ENCODE measurements at places on chromosomes 12 and 14.
A peak's percentile ranks its signal among the peaks of the same experiment; 100 is the strongest.

DNA sequence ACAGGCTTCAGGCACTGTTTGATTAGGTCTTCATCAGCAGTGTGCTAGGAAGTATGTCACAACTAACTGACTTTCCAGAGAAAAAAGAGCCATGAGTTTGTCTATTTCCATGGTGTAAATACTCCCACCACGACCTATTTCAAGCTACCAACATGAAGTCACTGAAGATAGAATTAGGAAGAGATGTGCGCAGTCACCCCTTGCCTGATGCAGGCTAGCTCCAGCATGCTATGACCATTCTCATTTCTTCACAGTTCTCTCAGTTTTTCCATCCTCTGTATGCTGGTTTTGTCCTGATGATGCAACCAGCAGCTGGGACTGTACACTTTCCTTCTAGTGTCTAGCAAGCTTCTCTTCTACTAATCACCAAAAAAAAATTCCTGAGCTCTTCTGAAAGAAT lies 191.6 kb upstream of the NUDT4 start:
- DNase-seq: no peak
- no peaks in the 10 kb centered on the region for H3K4me1 ChIP-seq
- no peak overlapping the region for H3K4me3 ChIP-seq
- H3K27ac ChIP-seq: no peak overlapping the region

DNA sequence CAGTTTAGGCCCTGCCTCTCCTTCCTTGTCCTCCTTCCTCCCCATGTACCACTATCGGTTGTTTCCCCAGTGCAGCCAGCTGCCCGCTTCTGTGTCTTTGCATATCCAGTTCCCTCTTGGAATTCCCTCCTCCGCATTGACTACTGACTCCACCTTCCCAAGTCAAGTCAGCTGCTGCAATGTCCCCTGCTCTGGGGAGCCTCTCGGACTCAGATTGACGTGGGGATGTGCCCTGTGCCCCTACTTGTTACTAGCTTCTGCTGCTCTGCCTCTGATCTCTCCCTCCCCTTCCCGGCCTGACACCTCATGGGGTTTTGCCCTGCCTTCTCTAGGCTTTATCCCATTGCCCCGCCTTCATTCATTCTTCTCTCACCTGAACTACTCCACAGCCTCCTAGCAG lies 2.1 kb upstream of the CD9 start:
- no peaks in the 10 kb centered on the region for H3K36me3 ChIP-seq
- H3K4me3 ChIP-seq: no peak overlapping the region
- no peak overlapping the region for H3K27ac ChIP-seq

DNA sequence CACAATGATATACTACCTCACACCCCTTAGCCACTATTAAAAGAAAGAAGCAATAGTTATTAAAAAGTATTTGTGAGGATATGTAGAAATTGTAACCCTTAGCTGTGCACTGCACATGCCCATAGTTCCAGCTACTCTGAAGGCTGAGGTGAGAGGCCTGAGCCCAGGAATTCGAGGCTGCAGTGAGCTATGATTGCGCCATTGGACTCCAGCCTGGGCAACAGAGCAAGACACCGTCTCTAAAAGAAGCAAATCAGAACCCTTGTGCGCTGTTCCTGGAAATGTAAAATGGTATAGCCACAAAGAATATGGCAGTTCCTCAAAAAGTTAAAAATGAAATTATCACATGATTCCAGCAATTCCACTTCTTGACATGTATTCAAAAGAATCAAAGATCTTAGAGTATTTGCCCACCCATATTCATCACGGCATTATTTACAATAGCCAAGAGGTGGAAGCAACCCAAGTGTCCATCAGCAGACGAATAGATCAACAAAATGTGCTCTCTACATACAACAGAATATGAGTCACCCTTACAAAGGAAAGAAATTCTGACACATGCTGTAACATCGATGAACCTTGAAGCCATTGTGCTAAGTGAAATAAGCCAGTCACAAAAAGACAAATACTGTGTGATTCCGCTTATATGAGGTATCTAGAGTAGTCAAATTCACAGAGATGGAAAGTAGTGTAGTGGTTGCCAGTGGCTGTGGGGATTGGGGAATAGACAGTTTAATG lies 23.7 kb upstream of the YLPM1 start:
- H3K4me3 ChIP-seq: no peak overlapping the region
- H3K4me1 ChIP-seq: no peaks in the 10 kb centered on the region
- H3K27ac ChIP-seq: no peak overlapping the region
- H3K36me3 ChIP-seq: peaks cover 14% of the 10 kb centered on the region
- no peaks in the 10 kb centered on the region for H3K27me3 ChIP-seq
- DNase-seq: no peak

GRCh38 chr14:60161196-60162107 lies 3.7 kb downstream of the DHRS7 start:
- peaks cover 10% of the 10 kb centered on the region for H3K27me3 ChIP-seq
- no peak for DNase-seq
- H3K36me3 ChIP-seq: peaks cover 4% of the 10 kb centered on the region
- no peak overlapping the region for H3K27ac ChIP-seq
- peaks cover 13% of the 10 kb centered on the region for H3K4me1 ChIP-seq

DNA sequence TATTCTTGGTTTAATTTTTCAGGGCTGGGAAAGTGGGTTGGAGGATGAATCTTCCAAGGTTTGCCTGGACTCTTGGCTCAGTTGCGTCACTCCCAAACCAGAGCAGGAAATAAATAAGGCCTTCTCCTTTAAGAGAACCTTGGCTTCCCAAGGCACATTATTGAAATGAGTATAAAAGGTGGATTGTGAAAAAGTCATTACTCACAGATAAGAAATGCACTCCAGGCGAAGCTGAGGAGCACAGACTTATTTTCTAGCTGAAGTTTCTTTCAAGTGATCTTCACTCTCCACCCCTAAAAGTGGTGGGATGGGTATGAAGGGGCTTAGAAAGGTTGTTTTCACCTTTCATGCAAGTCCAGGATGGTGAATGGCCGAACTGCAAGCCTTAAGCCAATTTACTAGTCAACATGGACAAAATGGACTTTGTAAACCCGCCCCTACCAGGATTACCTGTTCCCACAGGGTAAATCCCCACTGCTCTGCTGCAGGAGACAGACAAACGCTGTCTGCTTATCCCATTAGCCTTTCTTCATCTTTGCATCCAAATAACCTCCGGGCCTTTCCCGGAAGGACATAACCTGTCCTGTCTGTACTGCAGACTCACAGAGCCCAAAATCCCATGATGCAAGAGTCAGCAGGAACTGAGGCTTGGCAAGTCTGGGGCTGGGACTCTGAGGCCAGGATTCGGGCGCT lies 207.6 kb downstream of the BCL11B start:
- H3K27ac ChIP-seq: no peak overlapping the region
- H3K4me3 ChIP-seq: no peak overlapping the region
- H3K36me3 ChIP-seq: no peaks in the 10 kb centered on the region
- DNase-seq: no peak

DNA sequence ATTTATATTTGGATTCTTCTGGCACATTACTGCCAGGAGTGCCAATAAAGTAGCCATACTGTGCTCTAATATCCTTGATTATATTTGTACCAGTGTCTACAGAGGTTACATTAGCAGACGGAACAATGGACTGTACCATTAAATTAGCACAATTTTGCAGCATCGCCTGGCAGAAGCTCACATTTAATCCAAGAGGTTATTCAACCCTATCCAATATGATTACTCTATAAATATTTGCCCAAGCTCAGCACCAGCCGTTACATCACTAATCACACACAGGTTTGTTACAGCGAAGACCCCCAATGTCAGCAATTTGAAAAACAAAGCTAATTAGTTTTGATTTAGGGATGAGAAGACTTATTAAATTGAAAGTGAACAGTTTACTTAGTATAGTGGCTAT lies 16.9 kb upstream of the MGST1 start:
- H3K27ac ChIP-seq: no peak overlapping the region
- no peak for DNase-seq
- no peaks in the 10 kb centered on the region for H3K27me3 ChIP-seq
- no peaks in the 10 kb centered on the region for H3K4me1 ChIP-seq

- H3K4me3 ChIP-seq: no peak overlapping the region
- H3K27me3 ChIP-seq: no peaks in the 10 kb centered on the region
- H3K4me1 ChIP-seq: no peaks in the 10 kb centered on the region
- DNase-seq: no peak
These were observed 67.9 kb upstream of the ZFP36L1 start for GRCh38 chr14:68860771-68861170.

- DNase-seq: no peak
- peak overlapping the region; percentile 19 for H3K27ac ChIP-seq
- H3K4me1 ChIP-seq: peaks cover 28% of the 10 kb centered on the region
- peaks cover 2% of the 10 kb centered on the region for H3K27me3 ChIP-seq
- H3K36me3 ChIP-seq: no peaks in the 10 kb centered on the region
- H3K4me3 ChIP-seq: no peak overlapping the region
These were observed 48.5 kb downstream of the PHLDA1 start for GRCh38 chr12:75982979-75983660.

- no peak overlapping the region for H3K27ac ChIP-seq
- H3K4me3 ChIP-seq: no peak overlapping the region
- H3K36me3 ChIP-seq: peaks cover 11% of the 10 kb centered on the region
These were observed 88.8 kb downstream of the ANO6 start for GRCh38 chr12:45304514-45305178.

DNA sequence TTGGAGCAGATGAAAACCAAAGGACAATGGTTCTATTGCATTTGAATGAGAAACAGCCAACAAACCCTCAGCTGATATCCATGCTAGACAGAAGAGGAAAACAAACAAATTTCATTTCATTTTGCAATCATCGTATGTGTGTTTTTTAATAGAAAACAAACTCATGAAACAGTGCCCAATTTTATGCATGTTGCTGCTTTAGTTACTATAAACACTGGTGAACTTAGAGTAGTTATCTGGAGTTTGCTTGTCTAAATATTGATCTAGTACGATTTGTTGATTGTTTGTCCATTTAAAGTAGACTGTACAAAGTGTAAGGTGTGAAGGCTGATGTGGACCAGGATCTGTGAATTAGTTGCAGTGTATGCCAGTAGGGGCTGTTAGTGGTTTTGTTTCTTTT lies 166.6 kb downstream of the KITLG start:
- no peak overlapping the region for H3K27ac ChIP-seq
- H3K27me3 ChIP-seq: no peaks in the 10 kb centered on the region
- no peaks in the 10 kb centered on the region for H3K36me3 ChIP-seq
- no peak for DNase-seq
- H3K4me3 ChIP-seq: no peak overlapping the region
- H3K4me1 ChIP-seq: peaks cover 18% of the 10 kb centered on the region

DNA sequence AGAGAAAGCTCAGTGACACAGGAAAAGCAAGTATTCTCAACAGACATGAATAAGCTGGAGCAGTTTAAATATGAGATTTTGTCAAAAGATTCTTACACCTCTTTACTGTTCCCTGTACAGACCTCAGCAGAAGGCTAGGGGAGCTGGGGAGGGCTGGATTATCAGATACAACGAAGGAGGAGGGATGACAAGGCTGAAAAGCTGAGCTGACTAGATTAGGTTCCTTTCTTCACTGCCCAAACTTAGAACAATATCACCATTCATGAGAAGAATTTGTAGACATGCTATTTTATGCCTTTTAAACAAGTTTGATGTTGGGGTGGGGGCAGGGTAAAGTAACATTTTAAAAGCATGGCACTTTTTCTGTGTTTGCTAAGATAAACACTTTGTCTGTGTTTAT lies 611.1 kb downstream of the AACS start:
- no peak for DNase-seq
- H3K27ac ChIP-seq: no peak overlapping the region
- no peaks in the 10 kb centered on the region for H3K36me3 ChIP-seq
- no peak overlapping the region for H3K4me3 ChIP-seq

DNA sequence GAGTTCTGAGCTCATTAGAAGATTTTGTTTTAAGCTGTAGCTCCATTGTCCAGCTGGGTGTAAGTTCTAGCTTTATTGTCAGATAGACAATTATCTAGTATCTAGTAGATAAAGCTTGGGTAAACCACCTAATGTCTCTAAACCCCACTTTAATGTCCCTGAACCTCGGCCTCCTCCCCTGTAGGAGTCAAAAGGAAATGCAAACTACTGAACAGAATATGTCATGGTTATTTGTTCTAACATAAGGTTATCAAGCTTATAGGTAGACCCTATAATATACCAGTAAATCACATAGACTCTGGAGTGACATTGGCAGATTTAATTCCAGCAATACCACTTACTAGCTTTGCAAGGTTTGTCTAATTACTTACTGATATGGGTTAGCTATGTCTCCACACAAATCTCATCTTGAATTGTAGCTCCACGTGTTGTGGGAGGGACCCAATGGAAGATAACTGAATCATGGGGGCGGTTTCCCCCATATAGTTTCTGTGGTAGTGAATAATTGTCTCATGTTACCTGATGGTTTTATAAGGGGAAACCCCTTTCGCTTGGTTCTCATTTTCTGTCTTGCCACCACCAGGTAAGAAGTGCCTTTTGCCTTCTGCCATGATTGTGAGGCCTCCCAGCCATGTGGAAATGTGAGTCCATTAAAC lies 29.4 kb downstream of the BCAT1 start:
- H3K36me3 ChIP-seq: no peaks in the 10 kb centered on the region
- peaks cover 3% of the 10 kb centered on the region for H3K27me3 ChIP-seq
- H3K4me3 ChIP-seq: no peak overlapping the region
- peaks cover 24% of the 10 kb centered on the region for H3K4me1 ChIP-seq
- H3K27ac ChIP-seq: no peak overlapping the region
- DNase-seq: no peak

GRCh38 chr12:116142936-116143898 lies 134.3 kb downstream of the MED13L start:
- DNase-seq: no peak
- no peak overlapping the region for H3K27ac ChIP-seq
- H3K36me3 ChIP-seq: no peaks in the 10 kb centered on the region
- no peak overlapping the region for H3K4me3 ChIP-seq

DNA sequence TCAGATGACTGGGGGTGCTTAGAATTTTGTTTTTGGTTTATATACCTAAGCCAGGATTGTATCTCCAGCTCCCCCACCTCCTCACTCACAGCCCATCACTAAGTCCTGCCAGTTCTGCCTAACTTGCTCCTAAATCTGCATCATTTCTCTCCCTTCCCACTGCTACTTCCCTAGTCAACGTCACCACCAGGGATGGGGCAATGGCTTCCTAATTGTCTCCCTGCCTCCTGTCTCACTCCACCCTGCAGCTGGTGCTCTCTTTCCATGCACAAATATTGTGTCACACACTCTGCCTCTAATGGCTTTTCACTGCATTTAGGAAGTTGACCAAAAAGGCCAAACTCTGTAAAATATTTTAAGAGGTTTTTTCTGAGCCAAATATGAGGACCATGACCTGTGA lies 11.5 kb downstream of the OAS2 start:
- no peaks in the 10 kb centered on the region for H3K4me1 ChIP-seq
- H3K27ac ChIP-seq: no peak overlapping the region
- H3K27me3 ChIP-seq: peaks cover 1% of the 10 kb centered on the region
- DNase-seq: no peak
- no peaks in the 10 kb centered on the region for H3K36me3 ChIP-seq
- H3K4me3 ChIP-seq: no peak overlapping the region

DNA sequence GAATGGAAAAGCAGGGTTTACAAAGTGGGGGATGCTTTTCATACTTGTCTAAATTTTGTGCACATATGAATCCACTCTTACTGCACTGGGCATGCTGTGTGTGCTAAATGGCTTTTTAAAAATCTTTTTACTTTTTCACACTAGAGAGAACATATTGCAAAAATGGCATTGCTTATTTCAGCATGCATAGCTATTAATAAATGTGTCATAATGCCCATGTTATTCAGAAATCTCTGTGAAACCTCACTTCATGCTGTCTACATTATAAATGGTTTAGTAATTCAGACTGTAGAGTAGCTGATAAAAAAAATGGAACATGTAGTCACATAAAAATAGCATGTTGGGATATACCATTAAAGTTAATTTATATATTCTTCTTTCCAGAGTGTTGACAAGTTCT lies 593.8 kb downstream of the RPL10L start:
- no peak overlapping the region for H3K4me3 ChIP-seq
- no peak overlapping the region for H3K27ac ChIP-seq
- no peaks in the 10 kb centered on the region for H3K4me1 ChIP-seq
- no peaks in the 10 kb centered on the region for H3K36me3 ChIP-seq
- DNase-seq: no peak
